Nucleus accumbens (tissue), 56 donors: ENCODE measurements at places on chromosomes 12 and 14.
A peak's percentile ranks its signal among the peaks of the same experiment; 100 is the strongest.

- DNase-seq, result peak; percentile 16
Observed at GRCh38 chr12:164207-164606, 49.8 kb downstream of the SLC6A12 start.

DNA sequence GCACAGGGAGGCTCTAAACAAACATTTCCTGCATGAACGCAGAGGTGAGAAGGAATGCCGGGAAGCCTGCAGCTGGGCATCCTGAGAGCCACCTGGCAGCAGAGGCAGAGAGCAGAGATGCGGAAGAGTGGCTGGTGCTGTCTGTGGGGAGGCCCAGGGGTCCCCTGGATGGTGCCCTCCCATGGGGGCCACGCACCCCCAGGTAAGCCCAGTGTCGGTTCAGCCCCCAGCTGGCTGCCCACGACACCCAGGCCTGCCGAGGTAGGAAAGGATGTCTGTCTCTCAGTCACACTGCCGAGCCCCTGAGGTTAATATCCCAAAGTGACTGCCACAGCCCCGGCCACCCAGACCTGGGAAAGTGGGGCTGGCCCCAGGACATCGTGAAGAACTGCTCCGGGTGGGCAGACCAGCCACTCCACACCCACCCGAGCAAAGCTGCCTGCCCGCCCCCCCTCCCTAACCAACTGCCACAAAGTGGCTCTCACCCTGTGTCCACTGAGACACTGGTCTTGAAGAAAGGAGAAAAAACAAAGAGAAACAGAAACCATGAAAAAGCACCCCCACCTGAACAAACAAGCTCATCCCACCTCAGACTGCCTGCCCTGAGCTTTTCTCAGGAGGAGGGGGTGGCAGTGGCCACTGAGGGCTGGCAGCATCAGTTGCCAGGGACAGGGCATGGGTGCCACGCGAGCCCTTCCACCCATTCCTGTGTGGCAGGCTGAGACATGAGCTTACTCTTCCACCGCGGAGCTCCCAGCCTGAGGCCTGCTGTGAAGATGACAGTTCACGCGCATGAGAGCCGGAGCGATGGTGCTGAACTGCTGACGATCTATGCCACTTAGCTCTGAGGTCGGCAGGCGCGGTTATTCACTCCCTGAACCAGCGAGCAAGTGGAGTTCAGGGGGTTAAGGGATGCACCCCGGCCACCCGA is 40.8 kb downstream of the CCDC88C start:
- no peak for DNase-seq

- no peak for DNase-seq
Observed at GRCh38 chr12:24360057-24360456, 410.6 kb upstream of the SOX5 start.

- no peak for DNase-seq
Observed at GRCh38 chr12:118325081-118325480, 47.6 kb downstream of the TAOK3 start.

- DNase-seq, result no peak
Observed at GRCh38 chr12:48750769-48751356, 34.4 kb upstream of the CCNT1 start.

- no peak for DNase-seq
Observed at GRCh38 chr14:49921401-49921800, 28.5 kb downstream of the ARF6 start.

- no peak for DNase-seq
Observed at GRCh38 chr14:73878436-73878835, 8.2 kb upstream of the ZNF410 start.
